Retinal pigment epithelial cell (primary cell): ENCODE measurements at places on chromosomes 5 and 9.

DNA sequence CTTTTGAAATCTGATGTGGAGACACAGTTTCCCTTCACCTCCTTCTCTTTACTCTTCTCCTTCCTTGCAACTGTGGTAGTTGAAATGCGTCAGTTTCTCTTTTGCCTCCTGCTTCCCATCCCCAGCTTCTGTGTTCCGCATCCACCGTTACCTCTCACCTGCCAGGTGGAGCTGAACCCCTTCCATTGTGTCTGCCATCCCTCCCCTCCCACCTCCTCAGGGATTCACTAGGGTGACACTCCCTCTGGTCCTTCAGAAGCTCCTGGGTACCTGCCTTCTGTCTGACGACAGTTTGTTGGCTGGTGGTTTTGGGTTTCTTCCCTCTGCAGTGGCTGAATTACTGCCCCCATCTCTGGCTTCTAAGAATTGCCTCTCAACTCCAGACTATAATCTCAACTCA lies 132.1 kb downstream of the SLC24A2 start:
- DNase-seq: no peak

DNA sequence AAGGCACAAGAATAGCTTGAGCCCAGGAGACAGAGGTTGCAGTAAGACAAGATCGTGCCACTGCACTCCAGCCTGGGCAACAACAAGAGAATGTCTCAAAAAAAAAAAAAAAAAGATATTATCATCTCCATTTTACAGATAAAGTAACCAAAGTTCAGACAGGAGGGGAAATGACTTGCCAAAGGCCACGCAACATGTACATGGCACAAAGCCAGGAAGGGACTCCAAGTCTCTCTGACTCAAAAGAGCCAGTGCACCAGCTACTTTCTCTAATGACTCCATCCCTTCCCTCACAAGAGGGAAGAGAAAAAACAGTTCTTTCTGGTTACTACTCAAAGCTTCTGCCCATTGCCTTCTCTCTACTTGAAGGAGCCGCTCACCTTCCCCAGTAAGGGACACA lies 34.1 kb downstream of the SIL1 start:
- DNase-seq: no peak

DNA sequence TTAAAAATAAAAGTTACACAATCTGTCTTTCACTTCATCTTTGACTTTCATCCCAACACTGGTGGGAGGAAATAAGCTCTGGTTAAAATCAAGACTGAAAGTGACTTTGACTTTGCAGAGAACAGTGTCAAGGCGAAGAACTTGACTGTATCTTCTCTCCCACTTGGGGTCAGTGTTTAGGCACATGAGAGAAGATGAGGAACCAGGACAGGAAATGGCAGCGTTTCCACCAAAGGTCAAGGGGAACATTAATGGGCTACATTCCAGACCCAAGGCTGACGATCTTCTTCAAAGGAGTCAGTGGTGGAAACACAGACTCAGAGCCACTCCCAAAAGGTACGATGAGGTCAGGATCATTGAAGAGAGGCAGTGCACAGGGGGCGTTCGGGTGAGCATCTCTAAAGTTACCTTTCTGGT lies 409.5 kb downstream of the ARHGEF28 start:
- no peak for DNase-seq

GRCh38 chr5:124613273-124613953 lies 133.0 kb downstream of the ZNF608 start:
- no peak for DNase-seq

DNA sequence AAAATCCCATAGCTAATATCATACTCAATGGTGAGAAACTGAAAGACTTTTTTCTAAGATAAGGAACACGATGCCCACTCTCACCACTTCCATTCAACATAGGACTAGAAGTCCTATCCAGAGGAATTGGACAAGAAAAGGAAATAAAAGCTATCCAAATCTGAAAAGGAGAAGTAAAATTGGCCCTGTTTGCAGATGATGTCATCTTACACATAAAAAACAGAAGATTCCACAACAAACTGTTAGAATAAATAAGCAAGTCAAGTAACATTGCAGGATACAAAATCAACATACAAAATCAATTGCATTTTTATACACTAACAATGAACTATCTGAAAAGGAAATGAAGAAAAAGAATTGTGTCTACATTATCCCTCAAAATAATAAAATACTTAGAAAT lies 308.0 kb downstream of the MCTP1 start:
- DNase-seq: no peak

DNA sequence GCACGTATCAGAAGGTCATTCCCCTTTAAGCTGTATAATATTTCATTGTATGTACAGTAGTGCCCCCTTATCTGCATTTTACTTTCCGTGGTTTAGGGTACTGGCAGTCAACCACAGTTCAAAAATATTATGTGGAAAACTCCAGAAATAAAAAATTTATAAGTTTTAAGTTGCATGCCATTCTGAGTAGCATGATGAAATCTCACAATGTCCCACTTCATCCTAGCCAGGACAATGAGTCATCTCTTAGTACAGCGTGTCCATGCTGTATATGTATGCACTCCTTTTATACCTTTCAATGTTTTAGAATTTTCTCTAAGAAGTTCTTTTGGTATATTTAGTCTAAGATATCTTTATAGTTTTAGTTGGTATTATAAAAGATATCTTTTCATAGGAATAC lies 115.0 kb upstream of the HAND1 start:
- no peak for DNase-seq

GRCh38 chr9:19967216-19967887 lies 178.5 kb upstream of the SLC24A2 start:
- DNase-seq: no peak

DNA sequence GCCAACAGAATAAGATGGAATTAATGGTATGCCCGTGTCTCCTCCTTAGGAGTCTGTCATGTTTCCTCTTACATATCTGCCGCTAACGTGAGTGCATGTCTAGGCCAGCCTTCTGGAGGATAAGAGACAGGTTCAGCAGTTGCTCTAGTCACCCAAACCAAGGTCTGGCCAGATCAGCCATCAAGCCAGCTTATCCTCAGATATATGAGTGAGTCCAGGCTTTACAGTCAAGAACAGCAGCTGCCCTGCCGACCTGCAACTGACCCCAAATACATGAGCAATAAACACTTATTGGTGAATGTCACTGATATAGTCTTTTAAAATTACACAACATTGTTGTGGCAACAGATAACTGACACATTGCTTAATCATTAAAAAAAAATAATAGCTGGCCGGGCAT lies 123.5 kb downstream of the TSSK1B start:
- no peak for DNase-seq

DNA sequence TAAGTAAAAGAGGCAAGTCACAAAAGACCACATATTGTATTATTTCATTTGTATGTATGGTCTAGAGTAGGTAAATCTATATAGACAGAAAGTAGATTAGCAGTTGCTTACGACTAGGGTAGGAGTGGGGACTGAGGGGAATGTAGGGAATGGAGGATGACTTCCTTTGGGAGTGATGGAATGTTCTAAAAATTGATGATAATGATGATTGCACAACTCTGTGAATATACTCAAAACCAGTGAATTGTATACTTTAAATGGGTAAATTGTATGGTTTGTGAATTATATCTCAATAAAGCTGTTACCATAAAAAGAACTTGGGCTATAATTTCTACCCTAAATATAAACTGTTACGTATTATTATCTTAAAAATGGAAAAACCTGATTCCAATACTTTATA lies 35.0 kb downstream of the ADAMTS6 start:
- no peak for DNase-seq
